Activated CD4-positive, alpha-beta T cell treated with anti-CD3 and anti-CD28 coated beads, Interleukin-2, amount 10 ng/mL, durations not matched to agents 7 days and 5 days (primary cell): ENCODE measurements at places on chromosomes 5 and 9.

GRCh38 chr9:108086624-108087023 is 597.1 kb upstream of the KLF4 start:
- no peak for DNase-seq

GRCh38 chr5:35416217-35416988 is 186.1 kb upstream of the PRLR start:
- DNase-seq: no peak

DNA sequence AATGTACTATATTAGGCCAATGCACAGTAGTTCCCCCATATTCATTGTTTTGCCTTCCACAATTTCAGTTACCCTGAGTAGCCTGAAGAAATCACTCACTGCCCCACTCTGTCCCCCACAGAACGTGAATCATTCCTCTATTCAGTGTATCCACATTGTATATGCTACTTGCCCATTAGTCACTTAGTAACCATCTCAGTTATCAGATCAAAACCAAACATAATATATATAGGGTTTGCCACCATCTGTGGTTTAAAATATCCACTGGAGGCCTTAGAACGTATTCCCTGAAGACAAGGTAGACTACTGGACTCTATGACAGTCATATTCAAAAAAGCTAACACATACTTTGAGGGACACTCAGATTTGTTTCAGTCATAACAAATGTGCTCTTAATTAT is 465.7 kb upstream of the RGMB start:
- no peak for DNase-seq

DNA sequence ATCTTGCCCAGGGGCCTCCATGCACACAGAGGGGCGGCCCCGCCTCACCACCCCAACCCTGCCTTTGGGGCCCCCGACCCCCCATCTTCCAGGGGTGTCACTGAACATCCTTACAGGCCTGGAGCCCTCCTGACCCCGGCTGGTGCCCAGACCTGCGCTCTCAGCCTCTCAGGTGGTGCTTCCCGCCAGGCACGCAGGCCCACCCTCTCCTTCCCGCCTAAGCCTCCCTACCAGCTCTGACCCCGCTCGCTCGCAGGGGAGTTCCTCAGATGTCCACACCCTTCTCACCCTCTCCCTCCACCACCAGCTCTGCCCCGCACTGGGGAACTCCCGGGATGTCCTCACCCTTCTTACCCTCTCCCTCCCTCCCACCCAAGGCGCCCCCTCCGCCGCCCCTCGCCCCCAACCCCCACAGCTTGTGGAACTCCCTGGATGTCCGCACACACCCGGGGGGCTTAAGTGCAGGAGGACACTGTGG is 12.3 kb upstream of the QRFP start:
- no peak for DNase-seq

- DNase-seq: no peak
These were observed 186.1 kb downstream of the C9orf152 start for GRCh38 chr9:110021891-110022290.
